ENCODE measurements at places on chromosomes 5 and 9.

DNA sequence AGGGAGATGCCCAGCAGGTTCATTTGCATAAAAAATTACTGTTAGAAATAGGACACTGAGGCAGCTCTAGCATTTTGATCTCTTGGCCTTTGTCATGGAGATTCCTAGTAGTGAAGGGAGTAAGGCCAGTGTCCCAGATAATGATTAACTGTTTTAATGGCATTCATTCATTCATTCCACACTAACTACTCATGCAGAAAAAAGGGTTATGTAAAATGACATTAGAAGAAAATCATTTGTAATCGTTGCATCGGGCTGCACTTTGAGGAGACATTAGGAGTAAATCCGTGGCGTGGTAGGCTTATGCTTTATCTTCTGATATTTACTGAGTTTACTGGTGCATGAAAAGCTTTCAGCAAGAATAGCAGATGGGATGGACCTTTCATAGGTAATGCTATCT is 82.6 kb upstream of the GRHPR start:
- no peak for DNase-seq

- DNase-seq, result no peak
Measured at GRCh38 chr5:133709209-133709725, 96.9 kb upstream of the FSTL4 start.

- DNase-seq, result no peak
Measured at GRCh38 chr9:75814667-75815066, 75.8 kb upstream of the PCSK5 start.

DNA sequence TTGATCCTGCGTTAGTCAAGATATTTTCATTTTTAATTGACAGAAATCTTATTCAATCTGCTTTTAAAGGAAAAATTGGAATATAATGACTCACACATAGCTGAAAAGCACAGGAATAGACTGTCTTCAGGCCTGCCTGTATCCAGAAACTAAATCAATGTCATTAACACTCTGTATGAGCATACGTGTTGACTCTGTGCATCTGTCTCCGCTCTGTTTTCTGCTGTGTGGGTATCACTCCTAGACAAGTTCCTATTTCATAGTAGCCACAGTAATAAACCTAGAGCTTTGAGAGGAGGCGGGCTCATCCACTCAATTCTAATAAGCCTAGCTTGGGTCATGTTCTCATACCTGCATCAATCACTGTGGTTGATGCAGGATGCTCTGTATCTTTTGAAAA is 267.6 kb downstream of the KCTD16 start:
- no peak for DNase-seq

DNA sequence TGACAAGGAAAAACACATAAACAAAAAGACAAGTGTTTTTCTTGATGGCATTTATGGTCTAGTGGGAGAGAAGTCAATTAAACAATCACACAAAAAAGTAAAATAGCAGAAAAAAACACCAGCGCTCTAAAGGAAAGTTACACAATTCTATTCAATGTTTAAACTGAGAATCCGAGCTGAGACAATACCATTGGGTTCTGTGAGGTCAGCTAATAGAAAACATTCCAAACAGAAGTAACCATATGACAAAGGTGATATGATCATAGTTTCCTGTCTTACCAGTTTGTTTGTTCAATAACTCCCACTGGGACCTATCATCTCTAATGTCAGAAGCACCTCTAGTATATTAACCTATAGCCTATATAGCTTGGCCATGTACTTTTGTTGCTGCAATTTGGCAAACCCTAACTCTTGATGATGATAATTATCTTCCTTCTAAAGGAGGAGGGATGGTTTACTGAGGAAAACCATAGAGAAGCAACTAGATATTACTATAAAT is 1030.0 kb downstream of the CDH12 start:
- DNase-seq, result no peak

- no peak for DNase-seq
Measured at GRCh38 chr9:25752398-25752797, 74.2 kb upstream of the TUSC1 start.

- DNase-seq, result no peak
Measured at GRCh38 chr9:92657296-92658094, 12.4 kb downstream of the IPPK start.
